SJCRH30 (cell line): ENCODE measurements at places on chromosomes 7 and 10. TPM values are rescaled to one million over a fixed set of nuclear protein-coding genes. Genes with fewer than 3 reads are reported as not detected.

The HMX2 gene
- total RNA-seq: not detected in 2 replicates

The REPIN1 gene
- 174 and 183 TPM in 2 replicates for total RNA-seq

DNA sequence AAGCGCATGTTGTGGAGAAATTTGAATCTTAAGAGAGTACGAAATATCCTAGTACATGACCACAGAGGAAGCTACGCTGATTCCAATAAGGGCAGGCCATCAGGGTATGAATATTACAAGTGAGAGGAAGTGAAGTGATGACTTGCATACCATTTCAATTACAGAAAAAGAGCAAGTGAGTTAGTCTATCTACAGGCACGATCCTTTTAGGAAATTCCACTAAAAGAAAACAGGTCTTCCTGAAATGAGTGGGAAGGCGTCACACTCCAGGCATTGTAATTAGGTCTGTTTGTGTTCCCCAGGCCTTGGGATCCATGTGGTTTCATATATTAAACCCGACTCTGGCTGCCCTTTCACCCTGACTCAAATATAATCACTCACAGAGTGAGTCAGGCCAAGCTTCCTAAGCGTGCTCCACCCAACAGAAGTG, 152.5 kb downstream of the SEMA3A start:
- peak; percentile 69 for DNase-seq

- DNase-seq: no peak
Measured at GRCh38 chr7:98618786-98619185, 1.7 kb downstream of the NPTX2 start.

DNA sequence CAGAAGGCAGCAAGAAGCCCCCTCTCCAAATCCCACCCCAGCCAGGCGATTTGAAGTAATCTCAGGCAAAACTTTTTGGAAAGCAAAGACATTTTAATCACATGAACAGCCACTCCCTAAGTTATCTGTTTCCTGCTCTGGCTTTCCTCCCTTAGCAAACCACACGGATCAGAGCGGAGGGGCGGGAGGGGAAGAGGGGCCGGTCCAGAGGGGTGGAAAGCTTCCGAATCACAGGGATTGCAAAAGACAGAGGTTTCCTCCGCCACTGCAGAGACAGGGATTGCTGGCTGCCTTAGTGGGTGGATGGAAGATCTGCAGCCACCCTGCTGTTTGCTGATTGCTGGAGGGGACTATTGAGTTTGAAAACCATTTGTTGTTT, 41.2 kb downstream of the ZCCHC24 start:
- peak; percentile 72 for DNase-seq

- DNase-seq: no peak
Measured at GRCh38 chr10:113230011-113230610, 280.1 kb downstream of the TCF7L2 start.
